ENCODE measurements at places on chromosomes 7 and 10.

GRCh38 chr10:114061148-114061547 is 17.5 kb downstream of the ADRB1 start:
- DNase-seq: no peak

DNA sequence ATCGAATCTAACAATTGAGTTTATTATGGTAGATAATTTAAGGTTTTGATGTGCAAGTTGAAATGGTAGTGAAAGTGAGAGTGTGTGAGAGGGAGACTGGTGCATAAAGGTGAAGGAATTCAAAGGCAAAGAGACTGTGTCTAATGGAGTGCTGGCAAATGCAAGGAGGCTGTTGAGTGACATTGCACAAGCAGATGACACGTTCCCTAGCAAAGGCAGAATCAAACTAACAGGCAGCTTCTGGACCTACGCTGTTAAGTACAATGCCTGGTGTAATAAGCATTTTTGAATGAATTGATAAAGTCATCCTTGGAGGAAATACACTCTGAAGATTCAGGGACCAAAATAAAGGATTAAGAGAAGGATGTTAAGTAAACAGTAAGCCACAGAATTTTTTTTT is 11.7 kb upstream of the GPR141 start:
- DNase-seq: no peak

DNA sequence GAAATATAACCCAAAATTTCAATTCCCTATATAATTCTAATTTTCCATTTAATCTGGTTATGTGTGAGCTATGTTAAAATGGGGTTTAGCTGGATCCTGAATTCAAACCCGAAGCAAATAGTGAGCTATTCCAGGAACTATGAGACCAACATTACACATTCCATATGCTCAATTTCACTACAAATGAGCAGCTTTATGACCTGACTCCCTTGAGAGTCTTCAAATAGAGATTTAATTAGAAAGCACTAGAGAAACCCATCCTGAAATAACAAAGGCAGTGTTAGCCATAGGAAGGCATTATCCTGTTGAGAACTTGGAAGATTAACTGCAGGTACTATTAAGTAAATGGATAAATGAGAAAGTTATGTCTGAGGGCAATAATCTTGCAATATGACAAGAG is 890.0 kb downstream of the GRM8 start:
- no peak for DNase-seq

GRCh38 chr10:77524281-77524711 is 113.3 kb downstream of the KCNMA1 start:
- DNase-seq: no peak

DNA sequence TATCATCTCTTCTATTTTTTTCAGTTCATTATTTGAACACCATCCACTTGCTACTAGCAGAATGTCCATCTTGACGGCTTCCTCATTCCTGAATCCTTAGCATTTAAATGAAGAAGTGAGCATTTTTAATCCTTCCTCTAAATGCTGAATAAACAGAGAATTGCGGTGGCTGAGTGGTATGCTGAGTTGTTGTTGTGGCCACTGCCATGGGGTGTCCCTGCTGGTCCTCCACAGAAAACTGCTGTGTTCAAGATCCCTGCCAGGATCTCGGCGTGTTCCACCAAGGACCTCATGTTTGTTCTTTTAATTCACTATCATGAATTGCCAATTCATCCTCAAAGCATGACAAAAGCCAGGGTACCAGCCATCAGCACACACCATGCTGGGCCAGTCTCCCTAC is 48.9 kb upstream of the HABP2 start:
- DNase-seq: no peak

DNA sequence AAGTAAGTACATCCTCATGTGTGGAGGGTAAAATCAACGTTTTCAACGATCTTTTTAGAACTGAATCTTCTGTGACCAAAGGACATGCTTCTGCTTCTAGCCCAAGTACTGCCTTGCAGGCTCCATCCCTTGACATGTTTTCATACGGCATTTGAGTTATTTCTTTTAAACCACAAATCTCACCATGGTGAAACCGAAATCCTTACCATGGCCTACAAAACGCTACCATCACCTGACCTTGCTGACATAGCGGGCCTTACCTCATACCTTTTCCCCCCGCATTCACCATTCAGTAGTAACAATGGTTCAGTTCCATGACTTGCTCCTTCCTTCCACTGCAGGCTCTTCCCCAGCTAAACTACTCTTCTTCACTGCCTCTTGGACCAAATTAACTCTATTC is 3.5 kb downstream of the RNF216 start:
- no peak for DNase-seq

DNA sequence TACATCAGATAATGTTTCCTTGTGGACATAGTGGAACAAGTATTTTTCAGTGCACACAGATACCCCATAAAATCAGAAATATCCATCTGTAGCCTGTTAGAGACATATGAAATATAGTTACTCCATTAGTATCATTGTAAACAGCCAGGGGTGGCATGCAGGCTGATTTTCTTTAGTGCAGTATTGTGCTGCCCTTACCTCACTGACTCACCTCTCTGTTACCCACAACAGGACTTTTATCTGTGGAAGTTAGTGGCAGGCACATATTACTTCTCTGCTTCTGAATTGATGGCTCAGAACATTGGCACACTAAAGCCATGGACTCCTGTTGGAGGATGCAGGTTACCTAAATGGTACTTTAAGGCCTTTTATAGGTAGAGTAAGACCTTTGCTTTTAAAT is 70.0 kb downstream of the SLC25A40 start:
- DNase-seq: no peak

DNA sequence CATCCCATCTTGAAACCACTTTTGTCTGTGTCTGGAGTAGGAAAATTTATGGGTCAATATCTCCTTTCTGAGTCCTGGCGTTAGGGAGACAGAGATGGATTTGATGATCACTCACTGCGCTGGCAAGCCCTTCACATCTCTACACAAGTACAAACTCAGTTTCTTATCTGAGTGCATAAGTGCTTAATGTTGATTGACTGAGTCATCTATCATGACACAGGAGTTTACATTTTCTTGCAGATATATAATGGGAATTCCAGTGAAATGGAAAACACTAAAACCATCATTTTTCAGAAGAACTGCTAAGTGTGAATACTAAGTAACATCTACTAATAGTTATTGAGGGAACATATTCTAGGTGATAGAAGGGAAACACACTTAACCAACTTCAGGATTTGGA is 763.9 kb upstream of the COBL start:
- DNase-seq: no peak

GRCh38 chr10:126022841-126023240 is 126.5 kb downstream of the FANK1 start:
- no peak for DNase-seq

- DNase-seq: no peak
Observed at GRCh38 chr7:84209006-84209405, 14.4 kb upstream of the SEMA3A start.

- no peak for DNase-seq
Observed at GRCh38 chr10:70885481-70885880, 2.9 kb downstream of the PCBD1 start.

- DNase-seq: no peak
Observed at GRCh38 chr7:99843808-99844207, 16.0 kb downstream of the CYP3A43 start.

GRCh38 chr7:71886046-71886445 is 526.1 kb downstream of the CALN1 start:
- no peak for DNase-seq

- DNase-seq: no peak
Observed at GRCh38 chr10:29409241-29410054, 120.6 kb downstream of the LYZL1 start.

GRCh38 chr7:158573310-158573709 is 14.3 kb downstream of the PTPRN2 start:
- DNase-seq: no peak

- no peak for DNase-seq
Observed at GRCh38 chr10:69861251-69862240, 59.8 kb downstream of the COL13A1 start.

- DNase-seq: no peak
Observed at GRCh38 chr10:122650331-122650730, 49.3 kb downstream of the C10orf120 start.

GRCh38 chr7:30743371-30744074 is 8.4 kb upstream of the INMT start:
- no peak for DNase-seq

- DNase-seq: no peak
Observed at GRCh38 chr10:102645741-102646609, 1.7 kb downstream of the TRIM8 start.

- DNase-seq: no peak
Observed at GRCh38 chr7:99379043-99379577, 4.6 kb downstream of the ARPC1B start.

GRCh38 chr7:151083071-151083823 is at the start of gene TMUB1:
Gene TMUB1 (minus strand): TSS chr7:151083493. CDS start chr7:151082563, 930 bp downstream.
- peak; percentile 70 for DNase-seq

DNA sequence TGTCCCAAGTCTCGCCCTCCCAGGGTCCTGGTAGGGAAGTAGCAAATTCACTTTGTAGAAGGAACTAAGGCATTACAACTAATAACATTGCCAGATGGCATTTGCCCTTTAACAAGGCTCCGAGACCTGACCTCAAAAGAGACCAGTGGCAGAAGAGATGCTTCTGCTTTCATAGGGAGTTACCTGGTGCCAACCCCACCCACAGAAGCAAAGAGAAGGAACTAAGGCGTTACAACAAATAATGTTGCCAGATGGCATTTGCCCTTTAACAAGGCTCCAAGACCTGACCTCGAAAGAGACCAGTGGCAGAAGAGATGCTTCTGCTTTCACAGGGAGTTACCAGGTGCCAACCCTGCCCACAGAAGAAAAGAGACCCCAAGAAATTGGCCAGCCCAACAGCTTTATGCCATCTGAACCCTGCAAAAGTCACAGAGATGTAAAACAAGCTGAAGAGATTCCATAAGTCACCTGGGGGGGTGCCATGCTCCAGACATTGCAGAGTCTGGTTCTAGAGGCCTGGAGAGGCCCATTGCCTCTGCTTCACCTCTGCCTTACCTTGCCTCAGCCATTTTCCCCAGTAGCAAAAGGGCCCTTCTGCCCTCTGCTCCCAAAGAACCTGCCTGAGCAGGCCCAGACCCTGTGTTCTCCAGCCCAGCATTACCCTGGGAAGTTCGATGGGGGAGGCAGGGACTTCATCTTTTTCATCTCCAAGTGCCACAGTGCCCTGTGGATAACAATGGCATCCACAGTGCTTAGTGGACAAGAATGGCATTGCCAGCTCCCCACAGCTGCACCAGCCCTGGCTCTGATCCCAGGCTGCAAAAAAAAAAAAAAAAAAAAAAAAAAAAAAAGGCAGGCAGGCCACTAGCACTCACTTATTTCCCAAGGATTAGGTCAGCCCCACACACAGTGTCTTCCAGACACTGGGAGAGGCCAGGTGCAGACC is 179.5 kb upstream of the PLXNA4 start:
- DNase-seq: no peak

GRCh38 chr7:130444751-130445407 is 4.1 kb upstream of the CEP41 start:
- no peak for DNase-seq

GRCh38 chr7:107551936-107552335 is 11.8 kb downstream of the COG5 start:
- DNase-seq: no peak

DNA sequence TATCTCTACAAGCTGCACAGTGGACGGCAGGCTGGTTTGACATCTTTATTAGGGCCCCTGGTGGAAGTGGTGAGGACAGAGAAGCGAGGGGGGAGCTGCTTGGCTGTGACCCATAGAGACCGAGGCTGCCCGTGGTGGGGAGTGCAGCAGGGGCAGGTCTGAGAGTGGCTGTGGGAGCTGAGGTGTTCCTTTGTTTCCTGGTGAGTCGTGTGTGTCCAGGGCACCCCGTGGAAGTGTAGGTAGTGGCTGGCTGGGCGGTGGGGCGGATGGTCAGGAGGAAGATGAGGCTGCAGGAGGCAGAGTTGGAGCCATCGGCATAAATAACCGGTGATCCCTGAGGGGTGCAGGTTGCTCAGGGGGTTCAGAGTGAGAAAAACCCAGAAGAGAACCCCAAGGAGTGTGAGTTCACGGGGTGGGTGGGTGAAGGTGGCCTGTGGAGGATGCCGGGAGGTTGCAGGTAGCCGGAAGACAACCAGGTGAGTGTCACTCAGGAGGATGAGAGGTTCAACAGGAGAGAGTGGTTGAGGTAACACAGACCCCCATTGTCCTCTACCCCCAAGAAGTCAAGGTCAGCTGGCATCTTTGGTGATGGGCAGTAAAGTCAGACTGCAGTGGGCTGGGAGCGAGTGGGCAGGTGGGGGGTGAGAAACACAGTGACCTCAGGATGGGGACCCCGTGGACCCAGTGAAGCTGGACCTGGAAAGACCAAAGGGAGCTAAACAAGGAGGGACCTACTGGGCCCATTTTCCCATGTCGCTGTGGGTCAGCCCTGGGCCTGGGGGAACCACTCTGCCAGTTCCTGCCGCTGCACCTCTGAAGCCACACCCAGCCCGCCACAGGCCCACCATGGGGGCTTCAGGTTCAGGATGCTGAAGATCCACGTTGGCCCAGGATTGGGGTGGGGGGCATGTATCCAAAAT is 7.8 kb downstream of the ATP6V0E2 start:
- peak; percentile 18 for DNase-seq

GRCh38 chr10:405648-406047 is 270.4 kb downstream of the ZMYND11 start:
- no peak for DNase-seq

GRCh38 chr7:111775206-111775605 is 212.9 kb upstream of the IMMP2L start:
- DNase-seq: no peak

GRCh38 chr7:25303281-25304181 is 75.2 kb upstream of the NPVF start:
- peak; percentile 72 for DNase-seq

- DNase-seq: no peak
Observed at GRCh38 chr10:70858759-70859158, 29.6 kb downstream of the PCBD1 start.

GRCh38 chr10:94640562-94640961 is 43.0 kb upstream of the CYP2C18 start:
- no peak for DNase-seq

DNA sequence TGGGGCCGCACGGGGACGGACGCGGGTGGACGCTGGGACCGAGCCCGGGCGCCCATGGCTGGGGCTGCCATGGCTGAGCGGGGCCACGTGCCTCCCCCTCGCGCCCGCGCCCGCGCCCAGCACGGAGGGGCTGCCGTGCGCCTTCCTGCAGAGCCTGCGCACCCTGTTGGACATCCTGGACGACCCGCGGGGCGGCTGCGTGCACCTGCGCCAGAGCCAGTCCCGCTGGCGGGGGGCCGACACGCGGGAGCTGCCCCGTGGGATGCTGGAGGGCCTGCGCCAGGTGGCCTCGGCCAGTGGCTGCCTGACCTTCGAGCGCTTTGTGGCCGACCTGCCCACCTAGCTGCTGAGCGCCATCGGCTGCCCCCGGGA is 72.5 kb upstream of the KCTD7 start:
- no peak for DNase-seq

- DNase-seq: peak; percentile 75
Observed at GRCh38 chr7:148575640-148576411, 14.7 kb upstream of the C7orf33 start.

DNA sequence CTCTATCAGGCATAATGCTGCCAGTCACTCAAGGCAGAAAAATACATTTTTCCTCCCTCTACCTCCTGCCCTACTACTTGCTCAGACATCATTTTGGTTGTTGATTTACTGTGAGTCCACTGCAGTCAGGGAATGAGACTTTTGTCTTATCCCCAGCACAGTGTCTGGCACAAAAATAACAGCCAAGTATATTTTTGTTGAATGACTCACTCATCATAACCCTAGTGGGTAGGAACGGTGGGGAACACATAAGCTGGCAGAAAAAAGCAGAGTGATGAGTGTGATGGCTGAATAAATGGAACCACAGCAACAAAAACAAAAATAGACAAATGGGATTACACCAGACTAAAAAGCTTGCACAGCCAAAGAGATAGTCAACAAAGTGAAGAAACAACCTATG is 65.8 kb upstream of the LAMB4 start:
- DNase-seq: no peak

- DNase-seq: peak; percentile 77
Observed at GRCh38 chr7:121872831-121873288, at the start of gene PTPRZ1. Gene PTPRZ1 (plus strand): TSS chr7:121873161. CDS start chr7:121873500, 339 bp downstream.

Measured in H9 (cell line).